NCI-H82 (cell line): ENCODE measurements at places on chromosomes 3 and 15.
A peak's percentile ranks its signal among the peaks of the same experiment; 100 is the strongest.

- DNase-seq, result no peak
These were observed 79.4 kb upstream of the SETMAR start for GRCh38 chr3:4223777-4224176.

DNA sequence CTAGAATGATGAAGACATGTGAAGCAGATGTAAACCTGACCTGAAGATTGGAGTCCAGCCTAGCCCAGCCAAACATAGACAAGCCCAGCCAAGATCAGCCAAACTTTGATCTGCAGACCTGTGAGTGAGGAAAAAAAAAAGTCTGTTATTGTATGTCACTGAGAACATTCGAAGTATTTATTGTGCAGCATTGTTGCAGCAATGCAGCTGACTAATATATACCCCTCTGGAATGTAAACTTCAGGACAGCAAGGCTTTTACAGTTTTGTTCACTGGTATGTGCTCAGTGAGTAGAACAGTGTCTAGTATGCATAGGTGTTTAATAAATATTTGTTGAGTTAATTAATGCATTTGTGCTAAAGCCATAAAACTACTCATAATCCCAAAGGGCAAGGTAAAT, 23.4 kb downstream of the TMEM202 start:
- DNase-seq, result no peak

- DNase-seq, result peak; percentile 21
These were observed 326.9 kb downstream of the UACA start for GRCh38 chr15:70436428-70436827.

- peak; percentile 19 for DNase-seq
These were observed 102.5 kb upstream of the COL6A5 start for GRCh38 chr3:130242850-130243569.

GRCh38 chr3:194305356-194306108, 45.6 kb downstream of the CPN2 start:
- peak; percentile 48 for DNase-seq

DNA sequence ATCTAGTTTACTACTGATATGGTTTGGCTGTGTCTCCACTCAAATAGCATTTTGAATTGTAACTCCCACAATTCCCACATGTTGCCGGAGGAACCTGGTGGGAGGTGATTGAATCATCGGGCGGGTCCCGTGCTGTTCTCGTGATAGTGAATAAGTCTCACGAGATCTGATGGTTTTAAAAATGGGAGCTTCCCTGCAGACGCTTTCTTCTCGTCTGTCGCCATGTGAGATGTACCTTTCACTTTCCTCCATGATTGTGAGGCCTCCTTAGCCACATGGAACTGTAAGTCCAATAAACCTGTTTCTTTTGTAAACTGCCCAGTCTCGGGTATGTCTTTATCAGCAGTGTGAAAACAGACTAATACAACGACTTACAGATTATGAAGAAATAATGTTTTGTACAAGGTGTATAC, 35.6 kb upstream of the PYDC2 start:
- DNase-seq, result no peak
